ENCODE measurements at places on chromosomes 1 and 21.
A peak's percentile ranks its signal among the peaks of the same experiment; 100 is the strongest.

- no peak for DNase-seq
Measured at GRCh38 chr1:239735111-239735510, 348.7 kb downstream of the CHRM3 start.

DNA sequence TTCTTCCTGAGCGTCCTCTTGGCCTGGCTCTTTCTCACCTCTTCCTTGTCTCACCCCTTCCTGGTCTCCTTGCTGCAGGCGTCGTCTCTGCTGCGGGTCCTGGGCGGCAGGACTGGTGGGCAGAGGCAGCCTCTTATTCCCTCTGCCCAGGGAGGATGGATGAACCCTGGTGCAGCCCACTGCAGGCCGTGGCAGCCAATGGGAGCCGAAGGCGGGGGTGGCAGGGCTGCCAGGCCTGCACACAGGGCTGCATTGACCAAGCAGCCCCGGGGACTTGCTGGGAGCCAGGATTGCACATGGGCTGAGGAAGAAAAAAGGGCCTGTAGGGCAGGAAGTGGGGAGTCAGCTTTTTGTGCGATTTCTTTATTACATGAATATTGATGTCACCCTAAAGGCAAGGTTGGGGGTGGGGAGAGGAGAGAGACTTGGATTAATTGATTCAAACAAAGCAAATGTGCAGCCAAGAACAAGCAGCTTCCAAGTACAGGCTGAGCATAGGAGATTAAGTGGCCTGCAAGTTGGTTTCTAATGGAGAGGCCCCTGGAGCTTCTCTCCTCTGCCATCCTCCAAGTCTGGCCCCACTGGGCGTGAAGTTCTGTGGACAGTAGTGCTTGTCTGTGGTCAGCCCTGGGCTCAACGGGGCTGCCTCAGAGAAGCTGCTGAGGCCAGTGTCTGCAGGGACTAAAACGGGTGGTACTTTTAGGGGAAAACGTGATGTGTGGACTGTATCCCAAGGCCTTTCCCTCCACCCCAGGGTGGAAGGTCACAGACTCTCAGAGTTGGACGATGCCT lies at the start of gene S100B:
TSS of gene S100B (minus strand) at position 108 of the 792 bp plus-strand sequence. CDS start 2,667 bp downstream, outside the sequence.
- DNase-seq = peak; percentile 19

GRCh38 chr1:32963746-32964460 lies 706 bp downstream of the RNF19B start:
- peak; percentile 66 for DNase-seq

GRCh38 chr1:1066403-1067283 lies 7.5 kb downstream of the RNF223 start:
- DNase-seq = no peak

DNA sequence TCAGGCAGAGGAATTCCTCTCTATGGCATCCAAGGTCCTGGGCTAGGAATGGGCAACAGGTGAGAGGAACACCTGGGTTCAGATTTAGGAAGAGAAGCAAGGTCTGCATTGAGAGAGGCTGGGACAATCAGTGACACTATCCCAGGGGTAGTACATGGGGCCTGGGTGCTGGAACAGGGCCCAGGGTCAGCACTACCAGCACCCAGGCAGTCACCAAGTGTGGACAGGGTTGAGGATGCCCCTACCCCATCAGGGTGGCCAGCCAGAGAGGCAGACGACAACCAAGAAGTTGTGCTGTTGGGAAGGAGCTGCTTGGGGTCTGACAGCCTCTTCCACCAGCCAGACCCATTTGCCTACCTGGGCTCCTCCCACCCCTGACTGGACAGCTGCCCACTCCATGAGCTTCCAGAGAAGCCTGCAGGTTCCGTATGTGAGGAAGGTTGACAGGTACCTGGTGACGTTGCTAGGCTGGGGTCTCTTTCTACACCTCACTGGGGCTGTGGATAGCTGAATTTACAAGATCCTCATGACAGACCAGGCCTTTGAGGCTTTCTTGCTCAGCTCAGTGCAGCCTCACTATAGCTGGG lies 13.9 kb downstream of the CYP4A11 start:
- no peak for DNase-seq

- no peak for DNase-seq
Measured at GRCh38 chr21:23718446-23719285, 1888.6 kb downstream of the MRPL39 start.

GRCh38 chr1:231181271-231181670 lies 19.4 kb downstream of the TRIM67 start:
- DNase-seq = no peak

DNA sequence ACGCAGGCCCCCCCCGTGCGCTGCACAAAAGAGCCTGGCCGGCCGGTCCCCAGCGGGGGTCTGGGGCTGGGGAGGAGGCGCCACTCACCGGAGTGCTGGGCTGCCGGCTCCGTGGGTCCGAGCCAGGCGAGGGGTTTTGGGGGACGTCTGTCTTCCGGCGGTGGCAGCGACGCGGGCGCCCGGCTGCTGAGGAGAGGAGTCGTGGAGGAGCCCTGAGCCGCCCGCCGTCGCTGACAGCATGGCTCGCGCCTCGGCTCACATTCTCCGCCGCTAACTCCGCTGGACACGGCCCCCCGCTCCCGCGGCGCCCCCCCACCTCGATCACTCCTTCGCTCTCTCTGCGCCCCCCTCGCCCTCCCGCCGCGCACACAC lies 649 bp downstream of the AHDC1 start:
- DNase-seq = peak; percentile 41

DNA sequence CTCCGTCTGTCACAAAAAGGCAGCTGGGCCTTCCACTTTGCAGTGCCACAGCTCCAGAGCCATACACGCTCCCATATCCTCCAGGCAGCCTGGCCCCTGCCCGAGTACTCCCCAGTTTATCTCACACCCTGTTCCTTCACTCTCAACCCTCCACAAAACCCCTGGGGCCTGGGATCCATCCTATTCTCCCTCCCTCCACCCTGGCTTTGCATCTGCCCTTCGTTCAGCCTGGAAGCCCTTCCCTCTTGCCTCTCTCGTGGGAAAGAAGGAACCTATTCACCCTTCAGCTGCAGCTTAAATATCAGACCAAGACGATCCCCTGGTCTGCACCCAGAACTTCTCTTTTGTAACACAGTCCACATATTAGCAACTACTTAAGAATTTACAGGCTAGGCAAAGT lies 56.7 kb downstream of the CAMK2N1 start:
- DNase-seq = peak; percentile 52

DNA sequence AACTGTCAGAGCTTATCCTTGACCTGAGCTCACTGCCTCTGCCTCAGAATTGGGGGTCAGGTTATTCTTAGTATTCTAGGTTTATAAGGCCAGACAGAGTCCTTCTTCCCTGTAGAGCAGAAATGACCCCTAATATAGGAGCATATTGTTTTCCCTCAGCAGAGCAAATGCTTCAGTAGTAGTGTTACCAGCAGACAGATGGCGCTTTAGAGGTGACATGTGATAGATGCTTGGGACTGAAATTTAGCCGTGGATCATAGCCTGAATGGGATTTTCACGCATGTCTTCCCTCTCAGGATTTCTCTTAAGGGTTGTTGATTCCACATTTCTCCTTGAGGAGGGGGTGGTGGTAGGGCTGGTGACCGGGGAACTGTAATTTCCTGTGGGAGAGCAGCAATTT lies 24.5 kb downstream of the ADARB1 start:
- peak; percentile 37 for DNase-seq

DNA sequence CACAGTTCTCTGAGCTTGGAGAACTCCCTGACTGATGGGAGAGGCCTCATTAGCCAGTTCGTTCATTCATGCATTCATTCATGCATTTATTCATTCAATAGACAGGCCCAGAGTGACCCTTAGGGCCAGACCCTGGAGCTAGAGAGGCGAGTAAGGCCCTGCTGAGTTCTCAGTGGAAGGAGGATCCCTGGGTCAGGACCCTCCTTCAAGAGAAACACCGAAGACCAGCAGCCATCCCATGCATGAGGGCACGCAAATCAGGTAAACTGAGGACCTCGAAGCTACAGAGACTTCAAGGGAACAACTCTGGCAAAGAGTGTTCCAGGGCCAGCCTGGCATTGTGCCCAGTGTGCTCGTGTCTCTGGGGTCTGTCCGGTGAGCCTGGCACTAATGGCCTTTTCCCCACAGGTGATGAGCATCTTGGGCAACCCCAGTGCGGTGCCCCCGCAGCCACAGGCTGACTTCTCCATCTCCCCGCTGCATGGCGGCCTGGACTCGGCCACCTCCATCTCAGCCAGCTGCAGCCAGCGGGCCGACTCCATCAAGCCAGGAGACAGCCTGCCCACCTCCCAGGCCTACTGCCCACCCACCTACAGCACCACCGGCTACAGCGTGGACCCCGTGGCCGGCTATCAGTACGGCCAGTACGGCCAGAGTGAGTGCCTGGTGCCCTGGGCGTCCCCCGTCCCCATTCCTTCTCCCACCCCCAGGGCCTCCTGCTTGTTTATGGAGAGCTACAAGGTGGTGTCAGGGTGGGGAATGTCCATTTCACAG lies 104.8 kb downstream of the PAX7 start:
- no peak for DNase-seq

DNA sequence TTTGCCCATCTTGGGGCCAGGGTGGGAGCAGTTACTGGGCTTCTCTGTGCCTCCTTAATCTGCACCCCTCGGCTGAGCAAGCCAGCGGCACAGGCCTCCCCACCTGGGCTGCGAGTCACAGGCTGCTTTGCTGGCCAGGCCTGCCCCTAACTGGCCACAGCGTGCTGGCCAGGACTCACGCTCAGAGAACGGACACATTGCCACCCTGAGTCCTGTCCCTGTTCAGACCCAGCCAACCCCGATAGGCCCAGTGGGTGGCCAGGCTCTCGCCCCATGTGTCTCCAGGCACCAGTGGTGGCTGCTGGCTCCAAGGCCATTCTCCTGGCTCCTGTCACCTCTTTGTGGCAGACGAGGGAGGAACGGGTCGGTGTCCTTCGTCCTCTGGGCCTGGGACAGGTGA lies 61.3 kb downstream of the MORN1 start:
- peak; percentile 15 for DNase-seq

DNA sequence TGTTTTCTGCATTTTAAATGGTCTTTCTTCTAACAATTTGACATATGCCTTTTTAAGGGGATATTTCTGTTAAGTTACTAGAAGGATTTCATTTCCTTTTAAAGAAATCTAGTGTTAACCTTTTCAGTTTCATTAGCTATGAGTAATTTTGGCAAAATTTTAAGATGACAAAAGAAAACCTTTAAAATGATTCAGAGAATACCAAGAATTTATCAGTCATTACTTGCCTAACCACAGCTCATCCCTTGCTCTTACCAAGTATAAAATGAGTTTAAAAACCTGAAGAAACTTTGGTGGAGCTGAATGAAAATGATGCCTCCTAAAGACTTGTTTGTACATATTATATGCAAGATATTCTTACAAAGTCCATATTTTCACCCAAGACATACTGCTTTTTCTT lies 101.7 kb downstream of the NEK7 start:
- peak; percentile 92 for DNase-seq

- DNase-seq = no peak
Measured at GRCh38 chr21:19122356-19122755, 718.8 kb upstream of the TMPRSS15 start.

DNA sequence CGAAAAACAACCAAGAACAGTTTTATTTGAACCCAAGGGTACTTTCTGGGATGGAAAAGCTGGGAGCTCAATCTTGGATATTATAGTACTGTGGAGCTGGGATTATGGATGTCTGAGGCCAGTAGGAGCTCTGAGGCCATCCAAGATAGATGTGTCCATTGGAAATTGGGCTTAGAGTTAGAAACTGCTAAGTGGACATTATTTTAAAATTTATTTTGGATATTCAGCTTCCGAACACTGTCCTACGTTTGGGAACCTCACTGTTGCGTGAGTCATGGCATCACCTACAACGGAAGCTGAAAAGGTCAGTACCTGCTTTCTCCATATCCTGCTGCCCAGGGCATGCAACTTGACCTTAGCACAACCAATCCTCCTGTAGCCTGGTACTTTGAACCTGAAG lies 61.0 kb downstream of the RYR2 start:
- no peak for DNase-seq

DNA sequence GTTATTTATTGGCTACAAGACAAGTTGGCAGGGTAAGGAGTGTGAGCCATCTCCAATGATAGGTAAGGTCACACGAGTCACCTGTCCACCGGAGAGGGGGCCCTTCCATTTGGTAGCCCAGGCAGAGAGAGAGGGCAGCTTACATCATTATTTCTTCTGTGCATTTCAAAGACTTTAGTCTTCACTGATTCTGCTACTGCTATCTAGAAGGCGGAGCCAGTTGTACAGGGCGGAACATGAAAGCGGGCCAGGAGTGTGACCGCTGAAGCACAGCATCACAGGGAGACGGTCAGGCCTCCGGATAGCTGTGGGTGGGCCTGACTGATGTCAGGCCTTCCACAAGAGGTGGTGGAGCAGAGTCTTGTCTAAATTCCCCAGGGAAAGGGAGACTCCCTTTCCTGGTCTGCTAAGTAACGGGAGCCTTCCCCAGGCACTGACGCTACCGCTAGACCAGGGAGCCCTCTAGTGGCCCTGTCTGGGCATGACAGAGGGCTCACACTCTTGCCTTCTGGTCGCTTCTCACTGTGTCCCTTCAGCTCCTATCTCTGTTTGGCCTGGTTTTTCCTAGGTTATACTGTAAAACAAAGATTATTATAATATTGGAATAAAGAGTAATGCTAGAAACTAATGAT lies 36.7 kb downstream of the ZNF695 start:
- DNase-seq = peak; percentile 33

DNA sequence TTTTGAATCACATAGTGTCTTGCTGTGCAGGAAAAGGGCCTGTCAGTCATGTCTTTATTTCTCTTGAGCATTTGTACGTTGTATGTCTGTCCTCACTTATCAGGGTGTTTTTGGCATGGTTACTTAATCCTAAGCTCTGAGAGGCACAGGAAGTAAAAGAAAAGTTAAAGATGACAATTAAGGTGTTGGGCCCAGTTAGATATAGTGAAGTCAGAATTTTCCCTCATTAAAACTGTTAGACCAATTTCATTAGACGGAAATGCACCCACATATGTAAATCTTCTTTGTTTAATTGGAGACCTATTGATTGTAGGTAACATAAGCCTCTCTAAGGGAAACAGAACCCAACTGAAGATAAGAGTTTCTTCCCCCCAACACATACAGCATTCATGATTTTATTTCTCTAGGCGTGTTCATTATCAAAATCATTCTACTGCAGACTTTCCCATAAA lies 21.9 kb downstream of the NFIA start:
- no peak for DNase-seq

DNA sequence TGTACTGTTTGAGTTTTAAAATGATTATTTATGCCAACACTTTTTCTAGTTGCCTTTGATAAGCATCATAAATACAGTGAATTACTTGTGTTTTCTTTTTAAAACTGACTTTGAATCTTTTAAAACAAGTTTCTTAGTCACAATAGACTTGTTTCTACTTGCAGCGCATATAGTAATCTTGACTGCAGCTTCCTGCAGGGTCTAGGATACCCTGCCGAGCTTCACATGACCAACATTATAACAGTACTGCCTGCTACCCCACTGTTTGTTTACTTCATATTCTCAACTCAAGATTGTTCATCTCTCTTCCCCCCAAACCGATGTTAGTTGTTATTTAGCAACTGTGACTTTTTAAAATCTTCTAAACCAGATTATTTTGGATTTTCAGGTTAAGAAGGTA lies 751.3 kb upstream of the NEGR1 start:
- DNase-seq = no peak

All from EH (cell line).